Foreskin fibroblast (primary cell): ENCODE measurements at places on chromosomes 1 and 21.

DNA sequence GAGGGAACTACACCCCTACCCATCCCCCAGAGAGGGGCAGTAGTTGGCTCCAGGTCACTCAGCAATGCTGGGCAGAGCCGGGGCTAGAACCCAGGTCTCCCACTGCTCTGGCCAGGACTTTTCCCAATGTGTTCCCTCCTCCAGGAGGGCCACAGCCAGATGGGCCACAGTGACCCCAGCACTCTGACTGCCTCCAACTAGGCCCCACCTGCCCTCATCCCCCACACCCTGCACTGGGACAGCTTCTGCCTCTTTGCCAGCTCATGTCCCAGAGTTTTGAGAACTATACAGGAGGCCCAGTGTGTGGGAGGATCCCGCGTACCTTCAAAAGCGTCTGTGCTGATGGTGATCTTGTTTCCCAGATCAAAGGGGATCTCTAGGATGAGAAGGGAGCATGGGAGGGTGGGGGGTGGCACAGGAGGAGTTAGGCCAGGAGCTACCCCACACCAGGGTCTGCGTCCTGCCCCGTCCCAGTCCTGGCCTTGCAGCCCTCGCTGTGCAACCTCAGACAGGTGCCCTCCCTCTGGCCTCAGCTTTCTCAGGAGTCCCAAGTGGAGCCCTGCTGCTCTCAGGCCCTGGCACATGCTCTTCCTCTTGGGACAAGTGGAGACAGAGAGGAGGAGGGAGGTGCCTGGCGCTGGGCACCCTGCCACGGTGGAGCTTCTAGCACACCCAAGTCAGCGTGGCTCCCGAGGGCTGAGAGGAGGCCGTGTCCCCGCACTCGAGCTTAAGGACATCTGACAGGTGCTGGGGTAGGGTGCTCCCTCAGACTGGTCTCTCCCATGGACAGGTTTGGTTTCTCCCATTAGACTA, 22.0 kb downstream of the MYOM3 start:
- DNase-seq = no peak

GRCh38 chr1:119318466-119319309, 49.9 kb upstream of the HAO2 start:
- peak; percentile 6 for DNase-seq

DNA sequence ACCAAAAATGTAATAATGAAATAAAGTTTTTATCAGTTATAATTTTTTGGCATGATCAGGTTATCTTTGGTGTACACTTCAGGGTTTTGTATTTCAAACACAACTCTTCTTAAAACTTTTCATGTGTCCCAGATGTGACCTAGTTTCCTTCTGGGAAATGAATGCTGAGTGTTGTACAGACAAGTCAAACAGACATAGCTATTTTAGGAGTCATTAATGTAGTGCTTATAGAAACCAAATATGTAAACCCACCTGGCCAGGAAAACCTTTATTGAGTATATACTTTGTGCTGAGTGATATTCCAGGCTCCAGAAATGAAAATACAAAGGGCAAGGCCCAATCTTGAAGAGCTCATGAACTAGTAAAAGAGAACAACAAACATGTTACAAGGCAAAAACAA, 25.9 kb upstream of the HOOK1 start:
- peak; percentile 3 for DNase-seq

DNA sequence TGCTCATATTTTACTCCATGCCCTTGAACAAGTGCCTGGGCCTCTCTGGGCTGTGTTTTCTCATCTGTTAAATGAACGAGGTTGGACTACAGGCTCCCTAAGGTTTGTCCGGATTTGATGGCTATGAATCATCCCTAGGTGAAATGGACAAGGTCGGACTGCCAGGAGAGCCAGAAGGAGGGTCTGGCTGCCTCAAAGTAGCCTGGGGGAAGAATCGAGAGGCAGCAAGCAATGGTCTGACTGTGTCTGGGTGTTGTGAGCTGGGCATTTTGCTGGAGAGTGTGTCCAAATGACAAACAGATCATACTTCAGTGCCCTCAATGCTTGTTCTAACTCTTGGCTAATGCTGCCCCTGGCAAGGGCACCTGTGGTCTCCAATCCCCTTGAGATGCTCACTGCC, 730.9 kb downstream of the PTPRU start:
- DNase-seq = no peak

DNA sequence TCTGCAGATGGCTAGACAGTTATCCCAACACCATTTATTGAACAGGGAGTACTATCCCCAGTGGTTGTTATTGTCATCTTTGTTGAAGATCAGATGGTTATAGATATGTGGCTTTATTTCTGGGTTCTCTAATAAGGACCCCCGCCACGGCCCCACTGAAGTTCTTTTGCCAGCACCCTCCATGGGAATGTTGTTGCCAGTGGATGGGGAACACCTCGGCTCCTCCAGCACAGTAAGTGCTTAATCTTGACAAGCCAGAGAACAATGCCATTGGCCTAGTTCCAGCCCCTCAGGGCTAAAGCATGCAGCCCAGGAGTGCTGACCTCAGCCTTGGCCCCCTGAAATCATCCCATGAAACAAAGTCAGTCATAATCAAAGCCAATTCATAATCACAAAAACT, 337.6 kb downstream of the AGBL4 start:
- DNase-seq = no peak

GRCh38 chr1:107782217-107782845, 182.6 kb downstream of the VAV3 start:
- peak; percentile 25 for DNase-seq

DNA sequence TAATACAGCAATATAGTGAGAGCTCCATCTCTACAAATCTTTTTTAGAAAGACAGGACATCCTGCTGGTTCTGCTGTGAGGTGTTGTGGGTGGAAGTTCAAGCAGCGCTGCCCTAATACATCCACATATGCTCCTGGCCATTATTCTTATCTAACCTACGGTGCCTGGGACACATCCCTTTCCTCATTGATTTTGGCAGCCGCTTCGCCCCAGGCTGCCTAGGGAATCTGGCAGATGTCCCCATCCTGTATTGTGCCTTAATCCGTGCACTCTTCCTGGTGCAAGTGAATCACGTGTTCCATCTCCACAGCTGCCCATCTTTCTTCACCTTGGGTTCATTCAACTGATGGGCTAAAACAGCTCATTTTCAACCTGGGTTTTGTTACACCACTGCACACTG, 3.1 kb upstream of the UBE2G2 start:
- DNase-seq = no peak

DNA sequence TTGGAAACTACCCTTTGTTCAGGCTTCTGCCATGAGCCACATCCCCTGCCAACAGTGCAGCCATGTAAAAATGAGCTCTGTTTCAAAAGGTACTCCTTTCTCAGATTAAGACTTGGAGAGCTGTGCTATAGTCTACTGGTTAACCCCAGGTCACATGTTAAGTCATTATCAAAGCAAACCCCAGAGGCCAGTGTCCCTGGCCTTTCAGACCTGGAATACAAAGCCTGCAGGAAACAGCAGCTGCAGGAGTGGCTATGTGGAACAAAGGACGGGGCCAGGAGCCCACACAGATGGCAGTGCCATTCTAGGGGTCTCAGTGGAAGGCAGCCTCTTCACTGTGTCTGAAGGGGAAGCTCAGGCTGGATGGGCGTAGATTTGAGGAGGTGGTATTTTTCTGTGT, 6.7 kb downstream of the ZNF496 start:
- no peak for DNase-seq

- no peak for DNase-seq
These were observed 10.9 kb upstream of the EDN2 start for GRCh38 chr1:41495210-41495948.

GRCh38 chr1:74812180-74812541, 79.2 kb downstream of the TYW3 start:
- DNase-seq = no peak

DNA sequence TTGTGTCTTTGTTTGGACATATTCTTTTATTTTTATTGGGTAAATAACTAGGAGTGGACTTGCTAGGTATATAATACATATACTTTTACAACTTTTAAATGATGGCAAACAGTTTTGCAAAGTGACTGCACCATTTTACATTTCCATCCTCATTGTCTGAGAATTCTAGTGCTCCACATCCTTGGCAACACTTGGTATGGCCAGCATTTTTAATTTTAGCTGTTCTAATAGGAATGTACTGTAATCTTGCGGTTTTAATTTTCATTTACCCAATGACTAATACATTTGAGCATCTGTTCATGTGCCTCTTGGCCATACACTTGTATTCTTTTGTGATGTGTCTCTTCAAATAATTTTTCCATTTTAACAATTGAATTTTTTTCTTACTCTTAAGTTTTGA, 37.0 kb upstream of the ATP6V1G3 start:
- peak; percentile 81 for DNase-seq

DNA sequence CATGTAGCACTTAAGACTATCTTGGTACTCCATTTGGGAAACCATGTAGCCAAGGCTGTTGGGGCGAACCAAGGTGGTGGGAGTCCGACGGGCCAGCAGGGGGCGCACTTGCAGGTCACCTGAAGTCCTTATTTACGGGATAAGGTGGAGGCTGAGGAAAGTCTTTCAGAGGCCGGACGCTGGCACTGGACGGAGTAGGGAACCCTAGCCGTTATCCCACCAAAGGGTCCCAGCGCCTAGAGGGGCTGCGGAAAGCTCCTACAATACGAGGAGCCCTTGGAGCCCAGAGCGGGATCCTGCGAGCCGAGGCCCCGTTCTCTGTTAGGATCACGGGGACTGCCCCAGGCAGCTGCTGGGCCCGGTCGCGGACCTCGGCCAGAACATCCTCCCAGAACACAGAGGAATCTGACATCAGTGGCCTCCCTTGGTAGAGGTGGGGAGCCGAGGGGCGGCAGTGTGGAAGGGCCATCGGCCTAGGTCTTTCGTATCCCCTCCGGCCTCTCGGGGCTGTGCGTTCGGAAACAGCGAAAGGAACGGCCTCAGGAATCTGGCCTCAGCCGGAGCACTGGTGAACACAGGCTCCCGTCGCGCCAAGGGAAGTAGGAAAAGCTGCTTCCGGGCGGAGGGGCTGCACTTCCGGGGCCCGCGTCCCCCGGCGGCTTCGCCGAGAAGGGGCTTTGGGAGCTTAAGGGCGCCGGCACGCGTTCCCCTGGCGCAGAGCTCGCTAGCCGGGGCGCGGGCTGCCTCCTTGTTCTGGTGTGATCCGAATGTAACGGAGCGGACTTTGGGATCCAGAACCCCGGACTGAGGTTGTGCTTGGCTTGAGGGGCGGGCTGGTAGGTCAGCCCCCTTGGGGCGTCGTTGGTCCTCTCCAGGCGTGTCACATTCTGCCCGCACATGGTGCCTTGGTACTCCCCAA, 29.9 kb upstream of the RPTN start:
- peak; percentile 74 for DNase-seq

DNA sequence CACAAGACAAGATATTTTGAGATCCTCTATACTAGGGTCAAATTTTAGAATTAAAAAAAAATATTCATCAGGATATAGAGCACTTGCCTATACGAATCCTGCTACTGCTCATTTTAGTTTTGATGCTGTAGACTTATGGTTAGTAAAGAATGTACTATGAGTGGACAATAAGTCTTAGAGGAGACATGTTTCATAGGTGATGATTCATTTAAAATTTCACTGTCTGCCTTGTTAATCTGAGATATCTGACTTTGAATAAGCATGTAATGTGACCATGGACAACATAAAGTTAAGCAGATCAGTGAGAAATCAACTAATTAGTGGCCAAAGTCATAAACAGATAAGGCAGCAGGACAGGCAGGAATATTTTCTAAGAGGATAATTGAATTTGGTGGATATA, 106.8 kb upstream of the HP1BP3 start:
- no peak for DNase-seq

GRCh38 chr21:37582590-37582989, 216.0 kb downstream of the DYRK1A start:
- peak; percentile 78 for DNase-seq

GRCh38 chr1:111283838-111284237, 6.8 kb upstream of the CHIA start:
- no peak for DNase-seq
